ENCODE measurements at places on chromosomes 2 and 18.

GRCh38 chr2:69584127-69584889 lies 59.2 kb downstream of the AAK1 start:
- DNase-seq = no peak

GRCh38 chr2:27073782-27074181 lies 2.3 kb upstream of the OST4 start:
- no peak for DNase-seq

GRCh38 chr18:9973470-9973869 lies 59.7 kb downstream of the VAPA start:
- no peak for DNase-seq

DNA sequence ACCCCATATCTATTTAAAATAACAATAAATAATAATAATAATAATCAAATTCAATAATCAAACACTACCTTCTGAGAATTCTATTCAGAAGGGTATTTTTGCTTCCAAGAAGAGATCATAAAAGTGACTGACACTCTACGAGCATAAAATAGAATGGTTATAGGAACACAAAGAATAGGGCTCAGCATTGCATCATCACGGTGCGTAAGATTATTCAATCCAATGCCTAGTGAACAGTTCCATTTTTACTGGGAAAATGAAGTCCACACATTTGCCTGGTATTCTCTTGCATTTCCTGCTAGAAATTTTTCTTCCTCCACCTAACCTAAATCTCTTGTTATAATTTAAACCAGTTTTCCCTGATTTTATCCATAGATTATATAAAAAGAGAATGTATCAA lies 55.8 kb downstream of the AP1S3 start:
- no peak for DNase-seq

DNA sequence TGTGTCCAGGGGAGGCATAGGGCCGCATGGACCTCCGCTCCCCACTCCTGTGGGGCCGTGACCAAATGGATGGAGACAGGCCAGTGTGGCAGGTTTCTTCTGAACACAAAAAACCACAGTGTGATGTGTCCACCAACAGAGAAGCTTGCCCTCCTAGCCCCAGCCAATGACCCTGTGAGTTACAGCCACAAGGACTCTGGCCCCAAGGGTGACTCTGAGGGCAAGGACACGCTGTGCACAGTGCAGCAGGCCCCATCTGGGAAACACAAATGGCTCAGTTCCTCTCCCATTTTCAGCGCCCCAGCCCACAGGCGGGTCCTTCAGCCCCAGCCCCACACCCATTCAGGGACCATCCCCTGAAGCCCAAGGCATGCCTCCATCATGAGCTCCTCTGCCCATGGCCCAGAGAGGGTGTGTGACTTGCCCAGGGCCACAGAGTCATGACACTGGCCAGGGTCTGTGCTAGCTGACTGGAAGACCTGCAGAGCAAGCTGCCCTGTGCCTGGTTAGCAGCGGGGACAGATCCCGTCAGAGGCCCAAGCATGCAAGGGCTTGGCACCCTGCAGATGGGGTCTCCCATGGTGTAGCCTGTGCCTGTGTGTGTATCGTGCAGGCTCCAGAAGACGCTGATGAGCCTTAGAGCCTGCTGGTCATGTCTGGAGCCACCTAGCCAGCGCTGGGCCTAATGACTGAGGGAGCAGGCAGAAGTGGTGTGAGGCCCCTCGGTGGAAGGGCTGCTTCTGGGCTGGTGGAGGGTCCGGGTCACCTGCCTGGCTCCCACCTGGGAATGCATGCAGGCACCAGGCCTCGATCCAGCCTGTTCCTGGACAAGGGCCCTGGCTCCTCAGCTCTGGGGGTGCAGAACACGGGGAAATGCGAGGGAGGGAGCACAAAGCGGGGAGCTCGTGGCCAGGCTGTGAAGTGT lies 47.7 kb downstream of the HS6ST1 start:
- no peak for DNase-seq

DNA sequence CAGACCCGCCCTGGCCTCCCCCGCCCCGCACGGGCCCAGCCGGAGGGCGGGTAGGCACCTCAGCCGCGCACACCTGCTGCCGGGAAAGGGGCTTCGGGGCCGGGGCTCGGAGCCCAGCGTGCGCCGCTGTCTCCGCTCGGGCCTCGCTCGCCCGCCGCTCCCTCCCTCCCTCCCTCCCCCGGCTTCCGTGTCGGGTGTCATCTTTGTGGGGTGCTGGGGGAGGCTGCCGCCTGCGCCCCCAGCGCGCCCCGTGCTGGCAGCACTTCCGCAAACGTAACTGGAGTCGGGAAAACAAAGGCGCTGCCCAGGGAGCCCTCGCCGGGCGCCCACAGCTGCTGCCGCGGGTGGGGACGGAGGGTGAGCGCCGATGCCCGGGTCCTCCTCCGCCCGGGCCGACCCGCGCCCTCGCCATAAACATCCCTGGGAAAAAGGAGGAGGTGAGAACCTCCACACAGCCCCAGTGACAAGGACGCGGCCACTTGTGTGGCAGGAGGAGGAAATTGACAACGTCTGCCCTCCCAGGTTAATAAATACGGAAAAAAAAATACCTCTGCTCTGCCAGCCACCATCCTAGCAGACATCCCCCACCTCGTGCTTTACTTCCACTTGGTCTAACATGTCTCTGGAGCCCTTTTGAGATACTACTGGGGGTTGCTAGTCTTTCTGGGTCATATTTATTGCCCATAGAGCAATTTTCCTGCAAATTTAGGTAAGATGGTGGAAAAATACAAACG lies 550 bp downstream of the MFSD6 start:
- DNase-seq = peak; percentile 72

GRCh38 chr2:142061733-142062132 lies 69.1 kb downstream of the LRP1B start:
- DNase-seq = no peak

DNA sequence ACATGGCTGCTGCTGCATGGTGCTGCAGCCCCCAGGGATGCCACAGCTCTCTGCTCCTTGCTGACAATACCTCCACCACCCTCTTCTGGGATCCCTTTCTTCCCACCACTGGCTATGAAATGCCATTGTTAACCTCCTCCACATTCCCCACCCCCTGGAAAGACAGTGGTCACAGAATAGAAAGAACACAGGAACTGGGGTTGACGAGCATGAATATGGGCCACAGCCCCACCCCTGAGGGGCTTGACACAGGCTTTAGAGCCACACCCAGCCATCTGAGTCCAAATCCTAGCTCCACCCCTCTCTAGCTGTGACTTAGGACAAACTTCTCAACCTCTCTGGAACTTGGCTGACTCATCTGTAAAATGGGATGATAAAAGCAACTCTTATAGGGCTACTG lies 47.3 kb downstream of the TMEM163 start:
- no peak for DNase-seq

- no peak for DNase-seq
These were observed 36.0 kb downstream of the DPYSL5 start for GRCh38 chr2:26883956-26884355.

- DNase-seq = no peak
These were observed 59.7 kb upstream of the GALNT5 start for GRCh38 chr2:157197848-157198247.

- DNase-seq = no peak
These were observed 29.6 kb upstream of the ATL2 start for GRCh38 chr2:38406597-38407110.

- no peak for DNase-seq
These were observed 360.8 kb downstream of the RBM43 start for GRCh38 chr2:150900913-150901312.

GRCh38 chr18:6254456-6254855 lies 160.3 kb downstream of the L3MBTL4 start:
- no peak for DNase-seq

DNA sequence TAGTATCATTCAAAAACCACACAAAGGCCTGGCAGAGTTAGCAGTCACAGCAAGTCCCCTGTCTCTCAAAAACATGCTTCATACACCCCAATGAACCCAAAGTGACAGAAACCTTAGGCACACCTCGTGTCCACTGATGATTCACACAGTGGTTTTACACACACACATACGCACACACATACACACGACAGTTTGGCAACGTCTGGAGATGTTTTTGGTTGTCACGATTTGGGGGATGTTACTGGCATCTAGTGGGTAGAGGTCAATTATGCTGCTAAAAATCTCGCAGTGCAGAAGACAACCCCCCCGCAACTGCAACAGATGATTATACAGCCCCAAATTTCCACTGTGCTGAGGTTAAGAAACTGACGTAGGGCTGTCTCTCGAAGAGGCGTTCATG lies 72.9 kb upstream of the PARD3B start:
- DNase-seq = no peak

- DNase-seq = peak; percentile 80
These were observed 230.8 kb downstream of the SEPTIN10 start for GRCh38 chr2:109382951-109383350.

DNA sequence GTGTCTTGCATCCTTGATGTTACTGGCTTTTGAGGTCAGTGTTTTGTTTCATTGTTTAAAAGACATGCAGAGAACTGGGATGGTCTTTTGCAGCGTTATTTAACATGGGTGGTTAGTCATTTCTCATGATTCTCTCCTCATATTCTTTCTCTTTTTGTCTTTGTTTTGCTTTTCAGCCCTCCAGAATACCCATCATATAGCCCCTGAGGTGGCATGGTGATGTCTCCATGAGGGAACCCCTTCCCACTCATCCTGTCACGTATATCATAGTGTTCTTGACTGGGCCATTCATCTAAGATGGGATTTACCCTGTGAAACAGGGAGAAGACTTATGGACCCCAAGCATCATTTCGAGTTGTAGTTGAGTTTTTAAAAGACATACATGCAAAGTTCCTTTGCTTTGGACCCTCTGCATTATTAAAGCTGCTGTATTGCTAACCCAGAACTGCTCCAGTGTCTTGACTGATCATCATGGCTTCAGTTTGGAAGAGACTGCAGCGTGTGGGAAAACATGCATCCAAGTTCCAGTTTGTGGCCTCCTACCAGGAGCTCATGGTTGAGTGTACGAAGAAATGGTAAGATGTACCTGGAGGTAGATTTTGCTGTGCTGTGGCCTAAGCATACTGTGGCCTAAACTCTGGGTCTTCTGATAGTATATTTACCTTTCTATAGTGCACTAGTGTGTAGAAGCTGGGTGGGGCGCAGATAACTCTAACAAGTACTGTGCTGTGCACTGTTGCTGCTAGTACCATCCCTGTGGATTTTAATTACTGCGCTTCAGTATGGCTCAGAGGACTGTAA lies 1.4 kb downstream of the EHBP1 start:
- no peak for DNase-seq

- DNase-seq = no peak
These were observed 17.3 kb downstream of the BUB1 start for GRCh38 chr2:110660558-110660957.

DNA sequence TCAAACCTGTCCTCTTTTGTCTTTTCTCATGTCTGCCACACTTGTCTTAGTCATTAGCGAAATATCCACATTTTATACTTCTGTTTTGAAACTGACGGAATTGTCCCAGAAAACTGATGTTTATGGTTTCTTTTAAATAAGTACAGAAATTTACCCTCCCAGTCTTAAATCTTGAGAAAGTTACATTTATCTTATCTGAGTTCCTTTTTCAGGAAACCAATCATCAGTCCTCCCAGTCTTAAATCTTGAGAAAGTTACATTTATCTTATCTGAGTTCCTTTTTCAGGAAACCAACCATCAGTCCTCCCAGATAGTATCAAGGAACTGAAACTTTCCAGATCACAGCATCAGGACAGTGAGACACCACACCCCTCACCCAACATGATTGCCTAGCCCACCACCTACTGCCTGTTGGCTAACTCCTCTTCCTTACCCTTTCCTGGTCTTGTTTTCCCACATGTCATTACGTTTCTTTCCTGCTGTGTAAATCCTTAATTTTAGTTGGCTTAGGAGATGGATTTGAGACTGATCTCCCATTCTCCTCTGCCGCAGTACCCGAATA lies 247.7 kb downstream of the PTPRM start:
- DNase-seq = no peak

Data from GM03348 (cell line).